ENCODE measurements at places on chromosomes 2 and 18.

- no peak for DNase-seq
Measured at GRCh38 chr2:10507106-10507505, 59.0 kb upstream of the ODC1 start.

GRCh38 chr18:63402246-63403162, 19.8 kb downstream of the VPS4B start:
- no peak for DNase-seq

GRCh38 chr2:110852541-110853263, 120.3 kb downstream of the ACOXL start:
- DNase-seq: no peak

DNA sequence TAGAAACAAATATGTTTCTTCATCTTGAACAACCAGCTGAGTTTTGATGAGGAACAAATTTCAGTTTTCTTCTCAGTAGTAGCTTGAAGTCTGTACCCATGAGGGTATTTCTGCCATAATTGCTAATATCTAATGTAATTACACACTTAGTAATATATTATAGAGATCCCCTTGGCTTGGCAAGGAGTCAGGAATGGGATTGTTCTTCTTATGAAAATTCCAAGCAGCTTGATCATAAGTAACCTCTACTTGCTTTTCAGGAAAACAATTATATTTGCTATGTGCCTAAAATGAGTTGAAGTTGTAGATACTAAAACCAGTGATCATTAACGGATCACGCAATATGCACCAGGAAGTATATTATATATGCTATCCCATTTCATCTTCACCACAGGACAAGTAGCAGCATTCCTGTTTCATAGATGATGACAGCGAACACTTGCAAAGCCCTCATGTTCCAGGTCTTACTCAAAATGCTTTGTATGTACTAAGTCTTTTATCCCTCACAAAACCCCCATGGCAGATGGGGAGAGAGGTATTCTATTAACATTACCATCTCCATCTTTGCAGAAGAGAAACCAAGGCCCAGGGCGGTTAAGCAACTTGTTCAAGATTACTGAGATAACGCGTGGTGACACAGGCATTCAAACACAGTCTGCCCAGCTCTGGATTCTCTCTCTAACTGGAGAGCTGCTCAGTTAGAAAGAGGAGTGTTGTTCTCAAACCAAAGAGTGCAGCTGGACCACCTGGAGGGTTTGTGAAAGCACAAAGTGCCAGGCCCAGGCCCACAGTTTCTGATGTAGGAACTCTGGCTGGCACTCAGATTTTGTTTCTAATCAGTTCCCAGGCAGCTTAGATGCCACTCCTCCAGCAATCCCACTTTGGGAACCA, 21.8 kb upstream of the RGPD4 start:
- DNase-seq: no peak

GRCh38 chr18:46253498-46253897, 149.3 kb downstream of the HAUS1 start:
- DNase-seq: peak; percentile 66

DNA sequence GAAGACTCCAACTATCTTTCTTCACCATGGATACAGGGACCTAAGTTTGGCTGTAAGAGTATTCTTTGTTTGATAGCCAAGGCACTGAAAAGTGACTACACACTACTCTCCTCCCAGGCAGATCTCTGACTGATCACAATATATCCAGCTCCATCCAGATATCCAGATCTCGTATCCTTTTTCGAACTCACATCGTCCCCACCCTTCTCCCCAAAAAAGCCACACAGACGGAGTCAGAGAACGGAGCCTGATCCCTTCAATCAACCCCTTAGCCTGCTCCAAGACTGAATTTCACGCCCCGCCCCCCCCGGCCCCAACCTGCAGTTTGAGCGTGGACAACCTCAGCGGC, 533 bp downstream of the DHX57 start:
- no peak for DNase-seq

GRCh38 chr18:58902961-58903360, 38.3 kb downstream of the ZNF532 start:
- DNase-seq: no peak

GRCh38 chr2:235106874-235107639, 155.2 kb downstream of the SH3BP4 start:
- peak; percentile 81 for DNase-seq

- no peak for DNase-seq
Measured at GRCh38 chr18:78796693-78797455, 182.7 kb upstream of the SALL3 start.

DNA sequence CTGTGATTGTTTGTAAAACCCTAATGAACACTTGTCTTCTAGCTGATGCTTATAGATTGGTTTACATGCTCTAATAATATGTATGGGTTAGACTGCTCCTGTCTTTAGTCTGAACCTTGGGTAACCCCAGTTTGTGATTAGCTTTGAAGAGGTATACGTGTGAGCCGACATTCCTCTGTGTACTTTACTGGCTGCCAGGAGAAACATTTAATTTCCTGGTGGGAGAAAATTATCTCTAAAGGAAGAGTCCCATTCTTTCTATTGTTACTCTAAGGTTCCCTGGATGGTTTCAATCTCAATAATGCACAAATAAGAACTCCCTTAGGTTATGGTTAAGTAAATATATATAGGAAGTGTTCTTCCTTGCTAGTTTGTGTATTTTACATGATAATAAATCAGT, 143.6 kb upstream of the ZSWIM2 start:
- DNase-seq: peak; percentile 20

DNA sequence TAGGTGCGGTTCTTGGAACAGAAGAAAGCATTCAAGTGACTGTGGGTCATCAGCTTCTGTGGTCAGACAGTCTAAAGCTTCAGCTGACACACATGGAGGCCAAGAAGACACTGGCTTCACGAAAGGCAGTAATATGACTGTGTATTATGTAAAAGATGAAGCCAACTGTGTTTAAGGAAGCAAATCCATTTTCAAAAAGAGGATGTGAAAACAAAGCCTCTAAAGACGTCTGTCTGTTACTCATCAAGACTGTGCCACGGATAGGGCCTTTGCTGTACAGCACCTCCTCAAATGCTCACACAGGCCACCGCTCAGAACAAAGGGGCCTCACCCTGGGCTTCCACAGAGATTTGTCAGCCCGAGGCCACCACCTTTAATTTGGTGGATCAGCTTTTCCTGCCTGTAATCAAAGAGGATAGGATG, 21.1 kb upstream of the TMEM163 start:
- DNase-seq: no peak

DNA sequence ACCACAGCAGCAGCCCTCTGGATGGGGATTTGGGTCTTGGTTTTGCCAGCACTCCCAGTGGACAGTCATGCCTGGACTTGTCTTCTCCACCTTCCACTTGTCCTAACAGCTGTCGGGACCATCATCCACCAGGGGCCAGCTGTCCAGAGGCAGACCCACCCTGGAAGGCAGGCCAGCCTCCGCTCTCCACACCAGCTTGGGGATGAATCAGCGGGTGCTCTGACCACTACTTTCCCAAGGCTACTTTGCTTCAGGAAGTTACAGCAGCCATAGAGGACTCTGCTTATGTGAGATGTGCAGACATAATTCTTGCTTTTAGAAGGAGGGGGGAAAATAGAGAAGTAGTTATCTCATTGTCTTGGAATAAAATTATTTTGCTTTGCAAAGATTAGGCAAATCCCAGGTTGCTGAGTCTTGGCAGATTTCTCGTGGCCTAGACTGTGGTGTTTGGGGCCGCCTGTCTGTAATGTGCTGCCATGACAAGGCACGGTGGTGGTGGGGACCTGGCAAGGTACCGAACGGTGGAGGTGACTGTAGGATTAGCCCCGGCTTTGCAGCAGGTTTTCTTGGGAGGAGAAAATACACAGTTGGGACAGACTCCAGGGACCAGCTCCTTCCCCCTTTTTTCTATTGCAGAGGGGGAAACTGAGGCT, 148.7 kb downstream of the AGAP1 start:
- DNase-seq: peak; percentile 61

DNA sequence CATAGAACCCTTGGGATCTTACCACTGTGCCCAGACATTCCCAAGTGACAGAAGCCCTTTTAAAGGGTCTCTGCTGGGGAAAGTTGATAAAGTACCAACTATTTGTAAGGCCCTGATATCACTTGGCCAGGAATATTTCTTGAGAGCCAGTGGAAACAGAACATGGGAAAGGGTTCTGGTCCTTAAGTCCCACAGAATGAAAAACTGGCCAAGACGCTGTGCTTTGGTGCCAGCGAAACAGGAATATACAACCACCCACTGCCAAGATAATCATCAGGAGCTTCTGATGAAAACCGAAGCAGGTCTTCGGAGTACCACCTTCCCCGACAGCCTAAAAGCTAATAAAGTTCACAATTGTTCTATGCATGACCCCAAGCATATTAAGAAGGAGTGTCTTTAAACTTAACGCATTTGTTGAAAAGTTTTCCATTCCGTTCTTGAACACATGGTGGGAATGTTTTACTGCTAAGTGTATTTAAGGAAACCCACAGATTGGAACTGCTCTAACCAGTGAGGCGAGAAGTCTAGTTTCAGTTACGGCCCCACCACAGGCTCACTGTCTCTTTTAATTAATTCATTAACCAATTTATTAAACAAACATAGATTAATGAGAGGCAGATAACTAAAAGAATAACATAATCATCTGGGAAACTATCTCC, 152.6 kb downstream of the ANKRD44 start:
- DNase-seq: no peak

GRCh38 chr2:102094917-102095316, 47.6 kb upstream of the IL1R1 start:
- peak; percentile 88 for DNase-seq

DNA sequence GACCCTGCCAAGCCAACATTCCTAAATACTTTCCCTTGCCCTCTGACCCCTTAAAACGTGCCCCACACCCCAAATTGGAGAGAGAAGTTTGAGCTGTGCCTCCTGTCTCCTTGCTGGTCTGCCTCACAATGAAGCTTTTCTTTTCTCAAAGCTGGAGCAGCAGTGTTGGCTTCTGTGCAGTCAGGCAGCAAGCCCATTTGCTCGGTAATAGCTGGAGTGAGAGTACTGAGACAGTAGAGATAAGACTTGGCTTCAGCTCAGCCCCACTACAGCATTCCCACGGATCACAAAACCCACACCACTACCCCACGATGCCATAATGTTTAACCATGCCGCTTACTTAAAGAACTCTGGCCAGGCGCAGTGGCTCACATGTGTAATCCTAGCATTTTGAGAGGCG, 73.0 kb downstream of the NCAPH start:
- DNase-seq: peak; percentile 79

- DNase-seq: no peak
Measured at GRCh38 chr2:24203029-24203786, 28.4 kb downstream of the FAM228A start.
